Neural progenitor cell (in vitro differentiated cells): ENCODE measurements at places on chromosomes 11 and 22. TPM values are rescaled to one million over a fixed set of nuclear protein-coding genes. Genes with fewer than 3 reads are reported as not detected.

GRCh38 chr11:72968390-72968789, 154.2 kb downstream of the ATG16L2 start:
- DNase-seq: no peak
- no peaks in the 10 kb centered on the region for H3K27me3 ChIP-seq
- no peaks in the 10 kb centered on the region for H3K4me1 ChIP-seq
- H3K27ac ChIP-seq: no peak overlapping the region

DNA sequence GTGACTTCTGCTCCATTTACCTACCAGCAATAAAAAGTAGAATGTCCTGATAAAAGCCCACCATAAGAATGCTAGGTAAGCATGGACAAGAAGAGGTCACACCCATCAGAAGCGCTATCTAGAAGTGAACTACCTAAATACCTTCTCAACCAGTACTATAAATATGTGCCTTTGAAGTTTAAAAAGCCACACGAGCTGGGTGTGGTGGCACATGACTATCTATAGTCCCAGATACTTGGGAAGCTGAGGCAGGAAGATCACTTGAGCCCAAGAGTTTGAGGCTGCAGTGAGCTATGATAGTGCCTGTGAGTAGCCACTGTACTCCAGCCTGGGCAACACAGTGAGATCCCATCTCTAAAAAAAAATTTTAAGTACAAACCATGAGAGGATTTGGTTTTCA, 66.7 kb downstream of the PACSIN2 start:
- H3K36me3 ChIP-seq: no peaks in the 10 kb centered on the region
- no peaks in the 10 kb centered on the region for H3K27me3 ChIP-seq
- DNase-seq: no peak
- H3K27ac ChIP-seq: no peak overlapping the region

- H3K27ac ChIP-seq: no peak overlapping the region
- H3K4me3 ChIP-seq: no peak overlapping the region
- H3K4me1 ChIP-seq: no peaks in the 10 kb centered on the region
- no peaks in the 10 kb centered on the region for H3K27me3 ChIP-seq
- H3K36me3 ChIP-seq: no peaks in the 10 kb centered on the region
Observed at GRCh38 chr22:42171946-42172719, 41.5 kb upstream of the CYP2D6 start.

GRCh38 chr11:2314525-2315394, 12.9 kb downstream of the TSPAN32 start:
- no peaks in the 10 kb centered on the region for H3K27me3 ChIP-seq
- DNase-seq: no peak
- H3K4me1 ChIP-seq: no peaks in the 10 kb centered on the region
- no peaks in the 10 kb centered on the region for H3K36me3 ChIP-seq
- H3K4me3 ChIP-seq: no peak overlapping the region

NDUFV1 gene
- total RNA-seq: 71.0 and 137 TPM in 2 replicates

HTR3A gene
- 0.19 TPM in 1 of 2 replicates, not detected in the other for total RNA-seq

PARVG gene
- total RNA-seq: 0.15 TPM in 1 of 2 replicates, not detected in the other

ST13 gene
- 213 and 310 TPM in 2 replicates for total RNA-seq

ADAMTS15 gene
- total RNA-seq: 0.09 and 0.25 TPM in 2 replicates

NCR3LG1 gene
- 0.39 and 0.74 TPM in 2 replicates for total RNA-seq
